ENCODE measurements at places on chromosomes 13 and 19.

DNA sequence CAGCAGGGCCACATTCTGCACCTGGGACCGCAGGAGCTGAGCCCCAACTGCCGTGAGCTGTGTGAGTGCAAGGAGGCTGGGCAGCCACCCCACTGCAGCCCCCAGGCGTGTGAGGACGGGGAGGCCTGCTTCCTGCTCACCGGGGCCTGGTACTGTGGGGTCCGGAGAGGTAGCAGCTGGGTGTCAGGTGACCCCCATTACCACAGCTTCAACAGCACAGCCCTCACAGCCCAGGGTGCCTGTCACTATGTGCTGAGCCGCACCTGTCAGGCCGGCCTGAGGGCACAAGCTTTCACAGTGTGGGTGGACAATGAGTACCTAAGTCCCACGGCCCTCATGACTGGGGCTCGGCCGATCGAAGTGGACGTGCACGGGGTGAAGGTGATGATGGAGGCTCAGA lies 35.8 kb upstream of the FXYD3 start:
- no peak for DNase-seq

DNA sequence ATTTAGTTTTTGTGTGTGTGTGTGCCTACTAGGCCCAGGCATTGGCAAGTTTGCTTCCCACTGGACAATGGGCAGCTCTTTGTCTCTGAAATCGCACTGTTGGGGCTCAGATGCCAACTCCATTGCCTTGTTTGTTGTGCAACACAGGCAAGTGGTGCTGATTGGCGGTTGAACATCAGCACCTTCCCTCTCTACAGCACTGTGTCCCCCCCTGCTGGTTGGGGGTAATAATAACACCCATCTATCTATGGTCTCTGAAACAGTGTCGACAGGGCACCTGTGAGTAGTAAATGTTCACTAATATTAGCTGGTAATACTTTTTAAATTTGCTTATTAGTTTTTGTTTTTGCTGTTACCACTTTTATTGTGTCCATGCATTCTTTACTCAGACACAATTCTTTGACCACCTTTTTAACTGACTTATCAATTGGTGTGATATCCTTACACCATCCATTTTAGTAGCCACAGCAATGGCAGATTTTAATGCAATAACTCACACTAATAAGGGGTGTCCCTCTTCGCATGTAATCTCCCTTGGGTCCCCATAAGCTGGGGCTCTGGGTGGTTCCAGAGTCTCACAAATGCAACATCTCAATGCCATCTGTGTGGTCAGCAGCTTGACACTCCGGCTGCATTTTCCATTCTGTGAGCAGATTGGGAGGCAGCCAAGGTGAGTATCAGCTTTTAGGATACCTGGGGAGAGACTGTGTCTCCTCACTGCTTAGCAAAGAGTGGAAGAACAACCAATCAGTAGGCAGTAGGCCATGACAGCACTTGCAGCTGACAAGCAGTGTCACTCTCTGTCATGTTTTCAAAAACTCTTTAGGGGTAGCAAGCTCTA lies 47.7 kb upstream of the UQCRFS1 start:
- DNase-seq, result no peak

DNA sequence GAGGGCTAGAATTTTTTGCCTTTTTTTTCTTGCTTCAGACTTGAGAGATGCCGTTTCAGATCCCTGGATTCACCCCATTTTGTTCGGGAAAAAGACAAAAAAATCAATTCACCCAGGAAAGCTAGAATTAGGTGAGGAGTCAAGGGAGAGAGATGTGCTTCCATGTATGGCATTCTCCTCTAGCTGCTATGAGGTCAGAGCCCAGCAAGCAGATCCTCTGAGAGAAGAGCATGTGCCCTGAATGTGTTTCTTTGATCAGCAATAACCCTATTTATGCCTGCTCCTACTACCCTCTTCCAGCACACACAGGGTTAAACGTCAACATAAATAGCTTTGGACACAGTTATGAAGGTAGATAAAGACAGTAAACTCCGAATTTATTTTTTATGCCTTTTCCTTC lies 53.6 kb downstream of the NDFIP2 start:
- DNase-seq, result no peak

- no peak for DNase-seq
Observed at GRCh38 chr19:35779033-35779432, 3.7 kb downstream of the ARHGAP33 start.

- no peak for DNase-seq
Observed at GRCh38 chr13:109275852-109276251, 510.5 kb downstream of the IRS2 start.

DNA sequence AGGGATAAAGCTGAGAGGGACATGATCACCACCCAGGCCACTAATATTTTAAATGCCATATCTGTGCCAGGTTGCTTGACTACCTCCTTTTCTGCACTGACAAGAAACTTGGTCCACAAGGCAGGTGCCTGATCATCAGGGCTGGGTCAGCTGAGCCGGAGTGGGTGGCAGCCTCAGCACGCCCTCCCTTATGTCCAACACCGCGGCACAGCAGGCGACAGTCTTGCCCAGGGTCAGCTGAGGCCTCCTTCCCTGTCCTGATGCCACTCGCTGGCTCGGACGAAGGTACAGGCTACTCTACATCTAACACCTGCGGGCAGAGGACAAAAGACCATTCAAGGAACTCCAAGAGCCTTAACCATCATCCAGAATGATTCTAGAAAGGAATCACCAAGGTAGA lies 16.9 kb downstream of the ZC3H4 start:
- no peak for DNase-seq

GRCh38 chr19:3111586-3112247 lies 17.6 kb downstream of the GNA11 start:
- no peak for DNase-seq

- DNase-seq, result peak; percentile 53
Observed at GRCh38 chr19:32675720-32676185, at the start of gene RGS9BP. RGS9BP (plus strand) TSS chr19:32675848; CDS start chr19:32676264, 416 bp downstream.

GRCh38 chr13:75771226-75771625 lies 135.1 kb downstream of the LMO7 start:
- no peak for DNase-seq

DNA sequence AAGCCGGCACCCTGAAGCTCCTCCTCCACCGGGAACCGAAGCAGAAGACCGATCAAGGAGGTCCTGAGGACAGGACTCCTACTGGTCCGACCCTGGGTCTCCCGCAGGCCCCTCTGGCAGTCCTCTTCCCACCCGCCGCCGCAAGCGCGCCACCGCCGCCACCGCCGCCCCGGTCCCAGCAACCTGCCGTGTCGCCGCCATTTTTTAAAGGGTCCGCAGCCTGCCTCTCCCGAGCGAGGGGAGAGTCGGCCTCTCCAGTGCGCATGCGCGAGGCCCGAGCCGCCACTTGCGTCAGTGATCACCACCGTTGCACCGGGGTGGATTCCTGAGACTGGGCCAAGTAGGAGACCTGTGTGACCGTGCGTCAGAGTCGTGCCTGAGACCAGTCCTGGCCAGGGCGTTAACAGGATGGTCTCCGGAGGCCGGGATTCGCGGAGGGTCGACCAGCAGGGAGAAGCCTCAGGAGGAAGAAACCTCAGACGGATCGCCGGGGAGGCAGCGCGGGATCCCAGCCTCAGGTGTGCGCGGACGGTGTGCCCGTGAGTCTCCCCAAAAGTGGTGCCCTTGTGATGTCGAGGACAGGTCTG lies 51.6 kb downstream of the ZNF146 start:
- no peak for DNase-seq

DNA sequence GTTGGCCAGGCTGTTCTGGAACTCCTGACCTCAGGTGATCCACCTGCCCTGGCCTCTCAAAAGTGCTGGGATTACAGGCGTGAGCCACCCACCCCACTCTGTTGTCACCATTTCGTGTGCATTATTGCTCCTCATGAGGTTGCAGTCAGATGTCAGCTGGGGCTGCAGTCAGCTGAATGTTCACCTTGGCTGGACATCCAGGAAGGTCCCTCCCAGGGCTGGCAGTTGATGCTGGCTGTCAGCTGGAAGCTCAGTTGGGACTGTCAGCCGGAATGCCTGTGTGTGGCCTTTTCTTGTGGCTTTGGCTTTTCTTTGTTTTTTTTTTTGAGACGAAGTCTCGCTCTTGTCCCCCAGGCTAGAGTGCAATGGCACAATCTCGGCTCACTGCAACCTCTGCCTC lies 6.6 kb downstream of the MEGF8 start:
- no peak for DNase-seq

DNA sequence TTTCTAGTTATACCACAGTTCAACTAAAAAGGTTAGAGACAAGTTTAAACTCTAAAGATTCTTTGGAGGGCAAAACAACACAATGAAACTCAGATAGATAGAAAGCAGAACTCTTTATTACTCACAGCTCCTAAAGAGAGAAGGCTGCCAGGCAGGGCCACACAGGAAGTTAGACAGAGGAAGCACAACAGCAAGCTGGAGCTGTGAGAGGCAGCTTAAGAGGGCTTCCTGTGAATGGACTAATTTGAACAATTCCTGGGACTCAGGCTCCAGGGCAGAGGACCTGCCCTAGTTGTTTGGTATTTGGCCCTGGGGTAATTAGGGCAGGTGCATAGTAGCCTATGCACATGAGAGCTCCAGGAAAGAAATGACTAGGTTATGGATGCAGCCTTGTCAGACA lies 803.6 kb downstream of the DIAPH3 start:
- DNase-seq, result no peak

- DNase-seq, result no peak
Observed at GRCh38 chr19:3494559-3494958, 5.9 kb downstream of the DOHH start.

GRCh38 chr19:1455336-1456120 lies 5.6 kb downstream of the APC2 start:
- no peak for DNase-seq

- DNase-seq, result no peak
Observed at GRCh38 chr13:97493456-97493855, 59.5 kb downstream of the RAP2A start.

GRCh38 chr13:33349986-33350826 lies 64.7 kb upstream of the STARD13 start:
- no peak for DNase-seq

DNA sequence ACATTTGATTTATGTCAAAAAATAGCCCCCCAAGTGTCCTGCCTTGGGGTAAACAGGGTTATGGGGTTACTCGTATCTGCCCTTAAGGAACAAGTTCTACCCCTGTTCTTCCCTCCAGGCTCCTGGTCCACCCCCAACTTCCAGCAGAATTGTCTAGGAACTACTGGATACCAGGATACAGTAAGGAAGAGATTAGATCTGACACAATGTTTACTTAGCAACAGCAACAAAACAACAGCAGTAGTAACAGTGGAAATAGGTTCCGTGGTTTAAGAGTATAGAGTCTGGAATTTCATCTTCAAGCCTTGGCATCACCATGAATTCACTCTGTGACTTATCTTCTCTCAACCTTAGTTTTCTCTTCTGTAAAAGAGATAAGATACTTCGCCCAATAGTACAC lies 1.7 kb upstream of the FAM98C start:
- no peak for DNase-seq

DNA sequence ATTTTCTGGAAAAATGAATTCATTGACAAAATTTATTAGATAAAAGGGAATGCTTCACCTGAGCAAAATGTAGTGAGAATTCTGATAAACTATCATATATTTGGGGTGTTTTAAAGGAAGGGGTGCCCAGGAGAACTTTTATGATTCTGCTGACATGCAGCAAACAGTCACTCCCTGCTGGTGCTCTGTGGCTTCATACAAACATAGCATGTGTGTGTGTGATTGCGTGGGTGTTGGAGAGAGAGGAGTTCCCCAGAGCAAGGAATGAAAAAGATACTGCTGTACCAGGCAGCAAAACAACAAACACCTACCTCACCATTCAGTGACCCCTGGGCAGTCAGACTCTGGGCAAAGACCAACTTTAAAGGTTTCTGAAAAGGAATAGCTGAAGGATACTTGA lies 546.7 kb downstream of the RFC3 start:
- DNase-seq, result no peak

DNA sequence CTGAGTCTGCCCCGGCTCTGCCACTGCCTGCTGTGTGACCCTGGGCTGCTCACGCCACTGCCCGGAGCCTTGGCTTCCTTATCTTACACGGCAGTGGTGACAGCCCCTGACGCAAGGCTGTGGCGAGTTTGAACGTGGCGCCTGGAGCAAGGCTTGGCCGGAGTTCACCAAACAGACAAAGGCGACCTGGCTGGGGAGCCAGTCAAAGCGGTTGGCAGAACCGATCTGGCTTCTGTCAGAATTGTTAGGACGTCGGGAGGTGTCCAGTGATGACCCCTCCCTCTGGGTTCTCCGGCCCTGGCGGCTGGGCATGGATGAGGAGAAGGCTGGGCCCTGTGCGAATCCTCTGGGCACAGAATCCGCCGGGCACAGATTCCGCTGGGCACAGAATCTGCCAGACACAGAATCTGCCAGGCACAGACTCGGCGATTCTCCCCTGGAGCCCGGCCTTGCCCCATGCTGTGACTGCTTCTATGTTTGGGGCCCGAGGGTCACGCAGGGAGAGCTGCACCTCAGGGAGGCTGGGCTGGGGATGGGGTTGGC lies 11.7 kb upstream of the TMEM255B start:
- DNase-seq, result no peak

DNA sequence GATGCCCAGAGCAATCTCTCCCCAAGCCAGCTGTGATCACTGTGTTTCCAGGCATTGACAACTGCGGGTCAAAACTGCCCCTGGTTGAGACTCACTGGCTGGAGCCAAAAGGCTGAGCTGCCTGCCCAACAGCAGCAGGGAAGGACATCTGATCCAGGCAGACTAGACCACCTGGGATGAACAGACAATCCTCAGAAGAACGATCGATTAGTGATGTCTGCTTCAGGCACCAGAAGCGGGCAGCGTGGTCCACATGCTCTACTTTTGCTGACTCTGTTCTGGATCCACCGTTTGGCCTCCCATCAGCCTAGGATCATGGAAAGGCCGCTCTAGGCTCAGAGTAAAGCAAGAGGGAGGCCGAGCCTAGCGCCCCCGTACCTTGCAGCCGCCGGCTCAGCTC lies 9.9 kb upstream of the GP6 start:
- no peak for DNase-seq

DNA sequence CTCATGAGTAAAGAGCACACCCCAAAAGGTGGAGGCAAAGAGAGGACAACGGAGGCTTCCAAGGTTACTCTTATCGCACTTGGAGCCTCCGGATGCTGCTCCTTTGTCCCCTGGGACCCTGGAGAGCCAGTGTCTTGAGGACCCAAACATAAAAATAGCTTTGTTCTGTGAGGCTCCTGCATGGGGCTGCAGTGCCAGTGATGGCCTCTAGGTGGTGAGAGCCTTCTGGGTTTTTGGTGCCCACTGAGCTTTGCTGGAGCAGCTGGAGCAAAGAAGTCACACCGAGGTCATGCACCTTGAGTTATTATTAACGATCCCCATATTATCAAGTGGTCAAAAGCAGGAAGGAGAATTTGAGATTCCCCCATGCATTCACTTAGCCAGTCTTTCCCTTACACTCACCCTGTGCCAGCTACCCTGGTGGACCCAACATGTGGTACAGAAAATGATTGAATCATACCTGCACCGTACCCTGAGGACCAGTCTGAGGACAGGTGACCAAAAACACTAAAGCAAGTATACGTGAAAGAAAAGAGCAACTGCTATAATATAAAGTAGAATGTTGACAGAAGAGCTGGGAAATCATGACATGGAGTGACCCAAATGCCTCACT lies 41.5 kb downstream of the ZNF682 start:
- DNase-seq, result peak; percentile 9
